Mucosa of descending colon (tissue), 3 donors: ENCODE measurements at places on chromosomes 7 and 10.
A peak's percentile ranks its signal among the peaks of the same experiment; 100 is the strongest.

DNA sequence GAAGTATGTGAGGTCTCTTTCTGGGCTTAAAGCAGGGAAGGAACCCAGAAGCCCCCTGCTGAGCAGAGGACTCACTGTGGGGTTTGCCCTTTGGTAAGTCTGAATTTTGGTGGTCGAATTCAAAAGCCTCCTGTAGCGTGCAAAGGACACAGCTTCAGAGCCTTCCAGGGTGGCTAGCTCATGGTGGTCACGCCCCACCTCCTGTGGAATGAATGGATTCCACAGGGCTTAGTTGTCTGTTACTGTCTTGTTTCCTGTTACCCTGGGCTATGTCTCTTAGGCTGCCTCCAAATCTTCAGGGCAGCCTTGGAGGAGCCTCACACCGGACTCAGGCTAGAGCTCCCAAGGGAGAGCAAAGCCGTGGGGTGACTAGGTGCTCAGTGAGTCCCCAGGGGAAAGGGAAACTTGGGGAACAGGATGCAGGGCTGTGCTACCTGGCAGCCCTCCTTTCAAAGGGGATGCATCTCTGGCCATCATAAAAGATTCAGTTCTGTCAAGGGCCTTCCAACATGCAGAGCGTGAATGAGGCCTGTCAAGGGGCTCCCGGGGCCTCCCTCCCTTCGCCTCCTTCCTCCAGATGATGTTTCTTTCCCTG is 211.7 kb downstream of the CCSER2 start:
- DNase-seq, result no peak

DNA sequence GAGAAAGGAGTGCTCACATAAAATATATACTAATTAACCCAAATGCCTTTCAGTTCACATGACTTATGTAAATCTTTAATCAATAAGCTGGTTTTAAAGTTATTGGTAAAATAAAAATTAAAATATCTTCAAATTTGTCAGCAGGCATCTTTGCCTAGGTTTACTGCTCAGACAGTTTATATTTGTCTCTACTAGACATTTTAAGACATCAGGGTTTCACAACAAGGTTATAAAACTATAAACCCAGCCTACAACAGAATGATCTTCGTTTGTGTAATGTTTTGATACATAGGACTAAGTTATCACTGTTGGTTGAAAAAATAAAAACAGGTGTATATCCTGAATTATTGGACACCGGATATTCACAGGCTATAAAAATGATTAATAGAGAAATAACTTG is 67.4 kb downstream of the TYW1B start:
- DNase-seq, result no peak

DNA sequence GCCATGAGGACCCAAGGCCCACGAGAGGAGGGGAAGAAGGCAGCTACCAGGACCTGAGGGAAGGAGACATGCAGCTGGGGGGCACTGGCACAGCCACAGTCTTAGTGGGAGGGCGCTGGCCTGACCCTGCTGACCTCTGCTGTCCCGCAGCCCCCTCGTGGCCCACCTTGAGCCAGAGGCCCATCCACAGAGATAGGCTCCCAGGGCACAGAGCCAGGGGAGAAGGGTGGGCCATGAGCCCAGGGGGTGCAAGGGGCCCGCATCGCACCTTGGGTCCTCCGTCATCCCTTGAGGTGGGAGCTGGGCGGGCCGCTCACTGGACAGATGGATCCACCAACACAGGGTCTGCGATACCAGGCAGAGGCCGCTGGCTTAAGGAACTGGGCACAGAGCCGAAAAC is 387.7 kb upstream of the PFKP start:
- no peak for DNase-seq

DNA sequence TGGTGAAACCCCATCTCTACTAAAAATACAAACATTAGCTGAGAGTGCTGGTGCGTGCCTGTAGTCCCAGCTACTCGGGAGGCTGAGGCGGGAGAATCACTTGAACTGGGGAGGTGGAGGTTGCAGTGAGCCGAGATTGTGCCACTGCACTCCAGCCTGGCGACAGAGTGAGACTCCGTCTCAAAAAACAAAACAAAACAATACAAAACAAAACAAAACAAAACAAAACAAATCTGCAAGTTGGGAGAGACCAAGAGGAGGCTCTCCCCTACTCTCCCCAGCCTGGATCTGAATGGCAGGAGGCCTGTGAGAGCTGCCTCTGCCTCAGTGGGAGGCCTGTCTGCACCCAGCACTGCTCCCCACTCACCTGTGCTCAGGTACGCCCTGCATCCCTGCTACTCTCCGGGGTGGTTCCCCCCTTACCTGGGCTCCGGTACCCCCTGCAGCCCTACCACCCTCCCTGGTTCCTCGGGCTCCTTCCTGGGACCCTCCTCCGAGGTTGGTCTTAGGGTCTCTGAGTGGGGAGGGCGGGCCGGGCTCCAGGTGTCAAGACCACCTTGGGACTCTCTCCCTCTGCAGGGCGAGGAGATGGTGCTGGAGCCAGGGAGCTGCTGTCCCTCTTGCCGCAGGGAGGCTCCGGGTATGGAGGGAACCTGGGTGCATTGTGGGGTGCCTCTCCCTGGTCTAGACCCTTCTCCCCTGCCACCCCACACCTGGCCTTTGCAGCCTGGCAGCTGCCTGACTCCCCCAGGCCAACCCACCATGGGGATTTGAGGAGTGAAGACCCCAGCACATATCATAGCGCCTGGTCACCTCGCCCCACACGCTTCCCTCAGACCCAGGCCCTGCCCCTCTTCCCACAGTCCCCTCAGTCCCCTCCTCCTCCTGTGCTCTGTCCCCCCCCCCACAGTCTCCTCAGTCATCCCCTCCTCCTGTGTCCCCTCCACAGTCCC is 9.5 kb upstream of the ZNF862 start:
- DNase-seq, result no peak

DNA sequence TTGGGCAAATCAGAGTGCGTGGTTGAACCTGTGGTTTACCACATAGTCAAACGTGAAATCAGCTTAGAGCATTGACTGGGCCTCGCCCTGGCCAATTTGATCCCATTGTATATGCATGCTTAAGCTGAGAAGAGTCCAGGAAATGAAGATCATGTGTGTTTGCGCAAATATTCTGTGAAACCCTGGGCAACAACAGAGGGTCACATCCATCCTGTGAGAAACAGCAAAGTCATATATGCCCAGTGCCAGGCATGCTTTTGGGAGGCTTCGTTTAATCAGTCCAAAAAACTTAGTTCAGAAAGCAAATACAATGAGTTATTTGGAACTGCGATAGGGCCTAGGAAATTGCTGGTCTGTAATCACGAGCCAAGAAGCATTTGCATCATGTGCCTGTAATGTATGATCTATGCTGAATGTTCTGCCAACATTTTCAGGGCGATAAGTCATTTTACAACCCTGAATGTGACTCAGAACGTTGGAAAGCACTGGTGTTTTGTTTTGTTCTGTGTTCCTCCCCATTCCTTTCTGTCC is 412.1 kb upstream of the CELF2 start:
- DNase-seq, result no peak

GRCh38 chr10:106740-107139 is 28.5 kb upstream of the ZMYND11 start:
- no peak for DNase-seq

GRCh38 chr7:23960361-23960760 is 250.3 kb downstream of the STK31 start:
- DNase-seq, result no peak

- DNase-seq, result no peak
Observed at GRCh38 chr7:31464601-31465000, 49.3 kb upstream of the ITPRID1 start.

GRCh38 chr7:40845943-40846342 is 711.1 kb downstream of the SUGCT start:
- DNase-seq, result no peak

- DNase-seq, result no peak
Observed at GRCh38 chr7:114658216-114658615, 243.6 kb downstream of the FOXP2 start.

GRCh38 chr10:103244666-103245271 is 918 bp upstream of the RPEL1 start:
- DNase-seq, result peak; percentile 84

GRCh38 chr10:105358911-105359310 is 717.8 kb downstream of the SORCS3 start:
- DNase-seq, result no peak

GRCh38 chr10:111833251-111833650 is 350.3 kb downstream of the GPAM start:
- DNase-seq, result no peak

DNA sequence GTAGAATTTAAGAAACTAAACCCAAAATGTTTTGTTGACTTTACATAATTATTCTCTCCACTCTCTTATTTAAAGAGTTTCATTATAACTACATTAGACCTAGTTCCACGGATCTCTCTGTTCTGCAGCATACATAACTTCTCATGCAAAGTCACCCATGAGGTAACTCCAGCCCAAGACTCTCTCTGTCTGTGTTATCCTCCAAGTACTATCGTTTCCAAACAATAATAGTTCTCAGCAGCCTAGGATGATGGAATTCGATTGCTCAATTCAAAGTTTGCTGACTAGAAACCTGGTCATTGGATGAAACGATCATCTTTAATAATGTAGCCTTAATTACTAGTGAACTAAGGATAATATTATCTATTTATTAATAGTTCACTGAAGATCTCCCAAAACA is 203.1 kb upstream of the PTN start:
- DNase-seq, result no peak

GRCh38 chr7:105304040-105304895 is 84.5 kb downstream of the SRPK2 start:
- no peak for DNase-seq

DNA sequence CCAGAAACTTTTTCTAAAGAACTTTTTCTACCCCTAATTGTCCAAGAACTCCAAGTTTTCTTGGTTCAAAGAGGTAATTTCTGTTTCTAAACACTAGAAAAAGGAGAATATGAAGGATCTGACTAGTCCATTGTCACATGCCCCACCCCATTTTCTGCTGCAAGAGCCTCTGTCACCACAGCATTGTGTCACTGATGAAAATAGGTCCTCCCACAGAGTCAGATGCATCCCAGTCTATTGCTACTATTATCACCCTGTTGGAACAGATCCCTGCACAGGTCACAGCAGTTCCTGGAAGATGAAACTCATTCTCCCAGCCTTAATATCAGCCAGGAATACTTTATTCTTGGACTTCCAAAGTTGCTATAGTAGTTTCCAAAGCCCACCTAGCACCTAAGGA is 7.5 kb upstream of the CFTR start:
- DNase-seq, result no peak

DNA sequence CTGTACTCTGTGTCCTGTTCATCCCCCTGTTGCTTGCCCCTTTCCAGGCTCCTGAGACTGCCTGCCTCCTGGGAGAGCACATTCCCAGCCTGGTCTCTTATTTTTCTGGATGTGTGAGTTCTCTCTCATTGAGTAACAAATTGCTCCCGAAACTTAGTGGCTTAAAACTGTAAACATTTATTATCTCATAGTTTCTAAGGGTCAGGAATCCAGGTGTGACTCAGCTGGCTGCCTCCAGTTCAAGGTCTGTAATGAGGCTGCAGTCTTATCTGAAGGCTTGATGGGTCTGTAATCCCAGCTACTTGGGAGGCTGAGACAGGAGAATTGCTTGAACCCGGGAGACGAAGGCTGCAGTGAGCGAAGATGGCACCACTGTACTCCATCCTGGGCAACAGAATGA is 53.6 kb upstream of the PRR15 start:
- DNase-seq, result no peak

DNA sequence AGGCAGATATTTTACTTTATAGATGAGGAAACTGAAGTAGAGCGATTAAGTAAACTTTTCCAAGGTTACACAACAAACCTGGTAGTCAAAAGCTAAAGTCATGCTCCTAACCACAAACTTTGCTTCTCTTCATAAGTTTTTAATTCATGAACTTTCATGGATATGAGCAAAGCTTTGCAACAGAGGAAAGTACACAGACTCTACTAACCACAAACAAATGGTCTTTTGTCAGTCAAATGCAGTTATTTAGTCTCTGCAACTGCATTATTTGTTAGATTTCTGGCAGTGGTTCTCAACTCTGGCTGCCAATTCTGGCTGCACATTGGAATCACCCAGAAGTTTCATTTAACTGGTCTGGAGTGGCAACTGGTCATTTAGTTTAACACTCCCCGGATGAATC is 140.6 kb upstream of the TMEM168 start:
- DNase-seq, result no peak

GRCh38 chr10:19795684-19796083 is 20.5 kb upstream of the PLXDC2 start:
- DNase-seq, result no peak

- DNase-seq, result no peak
Observed at GRCh38 chr10:122524811-122525210, 35.7 kb upstream of the DMBT1 start.

GRCh38 chr10:22646388-22646853 is 68.0 kb downstream of the PIP4K2A start:
- DNase-seq, result no peak

GRCh38 chr7:5599543-5600200 is 176.0 kb upstream of the TNRC18 start:
- DNase-seq, result no peak

DNA sequence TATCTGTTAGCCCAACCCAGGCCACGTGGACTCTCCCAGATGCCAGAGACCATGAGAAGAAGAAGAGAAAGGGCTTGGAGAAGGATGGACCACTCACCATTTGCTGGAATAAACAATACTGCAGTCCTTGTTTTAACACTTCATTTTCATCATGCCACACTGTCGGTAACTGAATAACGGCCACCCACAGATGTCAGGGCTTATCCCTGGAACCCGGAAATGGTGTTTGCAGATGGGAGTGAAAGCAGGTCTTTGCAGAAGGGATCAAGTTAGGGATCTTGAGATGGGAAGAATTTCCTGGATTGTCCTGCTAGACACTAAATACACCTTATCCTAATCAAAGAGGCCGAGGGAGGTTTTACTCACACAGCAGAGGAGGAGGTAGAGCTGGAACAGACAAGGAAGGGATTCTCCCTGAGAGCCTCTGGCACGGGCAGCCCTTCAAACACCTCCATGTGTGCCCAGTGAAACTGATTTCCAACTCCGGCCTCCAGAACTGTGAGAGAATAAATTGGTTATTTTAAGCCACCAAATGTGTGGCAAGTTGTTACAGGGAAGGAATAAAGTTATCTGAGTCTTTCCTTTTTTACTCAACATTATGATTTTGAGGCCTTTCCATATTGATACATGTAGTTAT is 56.3 kb upstream of the SFMBT2 start:
- DNase-seq, result no peak

GRCh38 chr7:143345428-143345900 is 17.0 kb downstream of the FAM131B start:
- peak; percentile 76 for DNase-seq

DNA sequence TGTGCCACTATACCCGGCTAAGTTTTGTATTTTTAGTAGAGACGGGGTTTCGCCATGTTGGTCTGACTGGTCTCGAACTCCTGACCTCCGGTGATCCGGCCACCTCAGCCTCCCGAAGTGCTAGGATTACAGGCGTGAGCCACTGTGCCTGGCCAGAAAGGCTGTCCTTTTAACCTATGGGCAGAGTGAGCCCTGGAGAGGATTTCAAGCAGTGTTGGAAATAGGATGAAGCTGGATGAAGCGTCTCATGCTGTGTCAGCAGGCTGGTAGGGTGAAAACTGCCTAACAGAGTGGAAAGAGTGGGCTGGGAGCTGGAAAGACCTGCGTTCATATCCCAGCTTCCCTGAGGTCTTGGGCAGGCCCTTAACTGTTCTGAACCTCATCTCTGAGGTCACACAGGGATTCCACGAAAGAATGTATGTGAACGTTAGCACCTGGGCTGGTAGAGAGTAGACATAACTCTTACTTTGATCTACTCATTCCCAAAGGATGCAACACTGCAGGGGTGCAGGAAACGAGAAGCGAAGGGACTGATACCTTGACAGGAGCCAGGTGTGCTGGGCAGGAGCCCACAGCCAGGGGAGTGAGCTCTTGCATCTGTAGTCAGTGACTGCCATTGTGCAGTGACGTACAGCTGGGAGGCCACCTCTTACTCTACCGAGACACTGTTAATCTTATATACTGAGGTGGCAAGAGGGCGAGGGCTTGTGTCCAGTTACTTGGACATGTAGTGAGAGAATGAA is 34.1 kb downstream of the WBP1L start:
- no peak for DNase-seq
